ENCODE measurements at places on chromosomes 4 and X. TPM values are rescaled to one million over a fixed set of nuclear protein-coding genes. Genes with fewer than 3 reads are reported as not detected.

Gene MEPE
- total RNA-seq = not detected

Gene PDHA1
- total RNA-seq = 35.9 TPM

Gene FAM47C
- total RNA-seq = not detected

Gene S100P
- total RNA-seq = not detected

Gene TCEAL9
- 90.5 TPM for total RNA-seq

Gene GLOD5
- total RNA-seq = not detected

Gene SORCS2
- total RNA-seq = 0.52 TPM

Gene LPAR4
- under 0.01 TPM for total RNA-seq

Gene GAK
- 77.5 TPM for total RNA-seq

Gene LRRC66
- total RNA-seq = 0.80 TPM

Gene CHRDL1
- not detected for total RNA-seq

Gene MBNL3
- 3.8 TPM for total RNA-seq

Gene BMX
- total RNA-seq = under 0.01 TPM

Gene CCDC110
- total RNA-seq = 0.88 TPM

Gene RPGR
- 3.9 TPM for total RNA-seq
